ENCODE measurements at places on chromosomes 3 and 15.

DNA sequence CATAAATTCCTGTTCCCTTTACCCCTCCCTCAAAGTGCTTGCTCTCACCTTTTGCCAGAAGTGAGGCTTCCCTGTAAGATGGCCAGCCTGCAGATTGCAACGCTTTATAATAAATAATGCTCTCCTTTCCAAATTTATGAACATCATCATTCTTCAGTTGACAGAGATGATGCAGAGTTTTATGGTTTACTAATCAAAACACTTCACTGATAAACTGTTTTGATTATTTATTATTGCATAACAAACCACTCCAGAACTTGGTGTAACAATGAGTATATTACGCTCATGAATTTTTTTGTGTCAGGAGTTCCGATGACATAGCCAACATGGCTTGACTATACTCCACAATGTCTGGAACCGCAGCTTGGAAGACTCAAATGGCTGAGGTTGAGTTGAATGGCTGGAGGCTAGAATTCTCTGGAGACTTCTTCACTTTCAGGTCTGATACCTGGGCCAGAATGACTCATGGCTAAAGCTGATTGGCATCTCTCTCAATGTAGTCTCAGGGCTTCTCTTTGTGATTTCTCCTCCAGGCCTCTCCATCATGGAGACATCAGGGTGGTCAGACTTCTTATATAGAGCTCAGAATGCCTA lies 27.3 kb upstream of the TGFBR2 start:
- DNase-seq: no peak

DNA sequence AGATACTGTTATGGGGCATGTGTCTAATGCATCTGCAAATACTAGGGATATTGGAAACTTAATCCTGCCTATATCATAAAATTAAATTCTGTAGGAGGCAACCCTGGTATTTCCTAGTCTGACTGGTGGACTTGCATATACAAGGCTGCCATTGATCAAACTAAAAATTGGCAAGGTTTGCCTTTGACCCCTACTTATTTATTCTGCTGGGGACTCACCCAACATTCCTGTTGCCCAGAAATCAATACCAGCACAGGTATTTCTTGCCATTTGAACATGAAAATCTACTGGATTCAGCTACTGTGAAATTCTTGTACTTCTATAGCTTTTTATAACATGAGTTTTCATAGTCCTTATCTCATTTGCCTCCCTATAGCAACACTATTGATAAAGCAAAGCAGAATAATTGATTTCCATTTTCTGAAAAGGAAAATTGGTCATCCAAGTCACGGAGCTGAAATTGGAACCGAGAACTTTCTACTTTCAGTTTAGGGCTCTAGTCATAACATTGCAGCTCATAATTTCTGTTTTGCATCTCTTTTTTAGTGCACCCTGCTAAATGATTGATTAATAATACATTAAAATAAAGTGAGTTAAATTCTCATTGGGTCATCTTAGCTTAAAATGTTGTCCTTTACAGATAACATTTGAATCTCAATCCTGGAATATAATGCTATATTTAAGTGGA lies 365.2 kb downstream of the MFSD1 start:
- DNase-seq: no peak

DNA sequence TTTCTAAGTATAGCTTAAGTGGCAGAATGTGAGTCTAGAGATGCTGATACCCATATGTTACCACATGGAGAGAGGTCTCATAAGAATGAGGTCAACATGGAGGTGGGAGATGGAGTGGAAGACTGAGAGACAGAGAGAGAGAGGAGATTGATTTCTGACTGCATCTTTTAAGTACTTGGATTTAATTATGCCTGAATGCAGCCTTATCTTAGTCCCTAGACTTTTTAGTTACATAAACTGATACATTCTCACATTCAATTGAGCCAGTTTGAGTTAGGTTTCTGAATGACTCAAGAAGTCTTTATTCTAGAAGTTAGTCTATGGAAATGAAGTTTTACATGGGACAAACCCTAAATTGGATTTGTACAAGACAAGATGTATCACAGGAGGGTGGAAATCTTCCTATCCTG lies 58.5 kb upstream of the TNFSF10 start:
- DNase-seq: no peak

GRCh38 chr3:197373096-197373495 lies 74.7 kb upstream of the DLG1 start:
- DNase-seq: no peak

DNA sequence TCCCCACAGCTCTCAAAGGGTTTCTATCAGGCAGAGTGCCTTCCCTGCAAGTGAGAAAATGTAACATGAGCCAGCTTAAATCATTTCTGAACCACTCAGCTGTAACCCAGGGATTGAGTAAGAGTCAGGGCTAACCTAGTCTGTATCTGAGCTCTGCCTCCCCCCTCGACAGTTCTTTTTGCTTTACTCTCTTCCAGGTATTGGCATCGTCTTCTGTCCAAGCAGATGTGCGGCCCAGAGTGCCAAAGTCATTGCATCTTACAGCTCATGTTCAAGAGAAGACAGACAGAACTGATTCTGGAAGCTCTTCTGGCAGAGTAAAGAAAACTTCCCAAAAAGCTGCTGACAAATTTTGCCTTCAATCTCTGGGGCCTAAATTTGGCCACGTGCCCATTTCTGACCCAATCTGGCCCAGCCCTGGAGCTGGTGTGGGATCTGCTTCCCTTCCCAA lies 74.8 kb downstream of the ABHD5 start:
- no peak for DNase-seq

DNA sequence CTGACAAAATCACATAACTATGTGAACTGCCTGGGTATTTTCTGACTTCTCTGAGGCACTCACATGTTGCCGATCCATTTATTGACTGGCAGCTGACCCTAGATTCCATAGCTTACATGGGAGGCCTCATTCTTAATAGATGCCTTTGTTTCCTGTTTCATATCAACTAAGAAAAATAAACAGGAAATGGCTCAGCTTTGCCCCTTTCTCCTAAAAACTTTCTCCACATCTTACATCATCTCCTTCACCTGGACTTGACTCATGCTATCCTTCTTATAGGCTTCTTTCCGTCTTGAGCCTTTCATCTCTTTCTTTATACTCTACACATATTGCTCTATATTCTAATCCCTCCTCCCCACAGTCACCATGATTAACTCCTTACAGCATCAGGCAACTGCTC lies 38.0 kb downstream of the TXNRD3 start:
- DNase-seq: no peak

DNA sequence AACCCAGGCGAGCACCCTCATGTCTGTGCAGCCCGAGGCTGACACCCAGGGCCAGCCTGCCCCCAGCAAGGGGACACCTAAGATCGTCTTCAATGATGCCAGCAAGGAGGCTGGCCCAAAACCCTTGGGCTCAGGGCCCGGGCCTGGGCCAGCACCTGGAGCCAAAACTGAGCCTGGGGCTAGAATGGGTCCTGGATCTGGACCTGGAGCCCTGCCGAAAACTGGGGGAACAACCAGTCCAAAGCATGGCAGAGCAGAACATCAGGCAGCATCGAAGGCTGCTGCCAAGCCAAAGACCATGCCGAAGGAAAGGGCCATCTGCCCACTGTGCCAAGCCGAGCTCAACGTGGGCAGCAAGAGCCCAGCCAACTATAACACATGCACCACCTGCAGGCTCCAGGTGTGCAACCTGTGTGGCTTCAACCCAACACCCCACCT lies 31.4 kb upstream of the APEH start:
- no peak for DNase-seq

- DNase-seq: no peak
Observed at GRCh38 chr3:192062186-192062585, 601.2 kb downstream of the PYDC2 start.

- DNase-seq: no peak
Observed at GRCh38 chr15:59437142-59437816, 707 bp upstream of the FAM81A start.

- DNase-seq: no peak
Observed at GRCh38 chr3:109687626-109688025, 350.3 kb upstream of the DPPA4 start.

- no peak for DNase-seq
Observed at GRCh38 chr3:27239951-27240350, 129.2 kb downstream of the NEK10 start.

DNA sequence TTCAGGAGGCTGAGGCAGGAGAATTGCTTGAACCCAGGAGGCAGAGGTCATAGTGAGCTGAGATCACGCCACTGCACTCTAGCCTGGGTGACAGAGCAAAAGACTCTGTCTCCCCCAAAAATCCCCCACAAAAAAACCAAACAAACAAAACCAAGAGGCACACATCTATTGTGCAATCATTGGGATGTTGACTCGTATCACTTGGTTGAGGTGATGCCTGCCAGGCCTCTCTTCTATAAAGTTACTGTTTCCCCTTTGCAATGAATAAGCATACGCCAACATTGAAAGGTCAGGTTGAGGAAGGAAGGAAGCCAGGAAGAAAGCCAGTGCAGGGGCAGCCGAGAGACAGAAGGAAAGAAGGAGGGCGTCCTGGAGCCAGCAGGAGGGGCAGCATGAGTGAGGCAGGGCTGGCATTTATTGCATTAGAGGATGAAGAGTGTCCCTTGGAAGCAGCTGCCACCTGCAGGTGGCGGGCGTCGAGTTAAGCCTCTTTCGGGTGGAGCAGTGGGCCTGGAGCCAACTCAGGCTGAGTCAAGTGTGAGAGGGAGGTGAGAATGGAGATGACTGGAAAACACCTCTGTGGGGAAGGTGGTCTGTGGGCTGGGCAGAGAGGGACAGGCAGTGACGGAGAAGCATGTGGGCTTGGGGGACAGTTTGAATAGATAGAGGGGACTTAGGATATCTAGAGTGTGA lies 8.3 kb upstream of the CSPG4 start:
- no peak for DNase-seq

DNA sequence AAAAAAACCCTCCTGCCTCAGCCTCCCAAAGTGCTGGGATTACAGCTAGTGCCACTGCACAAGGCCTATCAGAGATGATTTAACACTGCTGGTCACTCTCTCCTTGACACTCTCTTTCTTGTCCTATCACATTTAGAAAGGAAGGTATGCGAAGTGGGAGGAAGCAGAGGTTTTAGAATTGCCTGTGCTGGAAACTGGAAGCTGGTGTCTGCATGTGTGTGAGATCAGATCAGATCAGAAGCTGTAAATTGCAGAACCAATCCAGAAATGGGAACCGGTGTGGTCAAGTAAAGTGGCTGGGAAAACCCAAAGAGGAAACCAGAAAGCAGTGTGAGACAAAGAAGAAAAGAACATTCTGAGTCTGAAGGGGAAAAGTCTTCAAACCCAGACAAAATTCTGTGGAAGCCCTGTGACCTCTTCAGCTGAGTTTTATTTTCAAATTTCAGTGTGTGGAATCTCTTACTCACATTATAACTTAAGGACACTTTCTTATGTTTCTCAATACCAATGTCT lies 2.8 kb downstream of the EFHB start:
- no peak for DNase-seq

GRCh38 chr15:56236197-56236596 lies 7.5 kb downstream of the RFX7 start:
- DNase-seq: no peak

- DNase-seq: no peak
Observed at GRCh38 chr3:52443791-52444687, 864 bp downstream of the SEMA3G start.

GRCh38 chr3:14547693-14548092 lies 7.6 kb upstream of the GRIP2 start:
- no peak for DNase-seq

- no peak for DNase-seq
Observed at GRCh38 chr3:171769461-171769860, 40.8 kb downstream of the PLD1 start.

GRCh38 chr3:34924961-34925360 lies 714.4 kb upstream of the ARPP21 start:
- DNase-seq: no peak

DNA sequence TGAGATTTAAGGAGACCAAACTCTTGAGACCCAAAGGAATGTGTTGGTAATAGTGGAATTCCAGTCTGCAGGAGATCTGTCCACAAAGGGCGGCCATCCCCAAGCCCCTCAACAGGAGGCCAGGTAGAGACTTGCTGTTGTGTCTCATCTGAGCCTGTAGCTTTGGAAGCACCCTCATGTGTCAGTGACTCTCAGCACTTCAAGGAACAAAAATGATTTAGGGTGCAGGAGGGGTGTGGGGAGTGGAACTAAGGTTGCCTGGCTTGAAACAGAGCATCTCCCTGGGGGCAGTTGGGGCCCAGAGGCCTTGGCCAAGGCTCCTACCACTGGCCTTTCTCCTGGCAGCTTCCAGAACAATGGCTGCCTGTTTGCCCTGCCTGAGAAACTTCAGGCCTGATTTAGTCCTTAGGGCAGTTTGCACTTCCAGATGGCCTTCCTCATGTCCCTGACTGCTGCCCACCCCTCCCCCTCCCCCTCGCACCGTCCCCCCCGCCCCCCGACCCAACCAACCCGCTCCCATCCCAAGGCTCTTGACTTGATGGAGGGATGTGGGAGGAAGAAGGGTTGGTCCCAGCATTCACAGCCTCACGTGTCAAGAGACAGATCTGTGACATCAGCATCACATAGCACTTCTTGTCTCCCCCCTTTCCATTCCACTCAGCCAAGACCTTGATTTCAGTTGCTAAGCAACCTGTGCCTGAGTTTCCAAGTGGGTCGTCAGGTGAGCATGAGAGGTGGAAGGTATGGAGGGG lies 77.1 kb downstream of the CORO2B start:
- DNase-seq: no peak

GRCh38 chr3:22115581-22115980 lies 364.6 kb upstream of the ZNF385D start:
- DNase-seq: no peak

- no peak for DNase-seq
Observed at GRCh38 chr3:124998247-124998630, 57.6 kb downstream of the HEG1 start.

DNA sequence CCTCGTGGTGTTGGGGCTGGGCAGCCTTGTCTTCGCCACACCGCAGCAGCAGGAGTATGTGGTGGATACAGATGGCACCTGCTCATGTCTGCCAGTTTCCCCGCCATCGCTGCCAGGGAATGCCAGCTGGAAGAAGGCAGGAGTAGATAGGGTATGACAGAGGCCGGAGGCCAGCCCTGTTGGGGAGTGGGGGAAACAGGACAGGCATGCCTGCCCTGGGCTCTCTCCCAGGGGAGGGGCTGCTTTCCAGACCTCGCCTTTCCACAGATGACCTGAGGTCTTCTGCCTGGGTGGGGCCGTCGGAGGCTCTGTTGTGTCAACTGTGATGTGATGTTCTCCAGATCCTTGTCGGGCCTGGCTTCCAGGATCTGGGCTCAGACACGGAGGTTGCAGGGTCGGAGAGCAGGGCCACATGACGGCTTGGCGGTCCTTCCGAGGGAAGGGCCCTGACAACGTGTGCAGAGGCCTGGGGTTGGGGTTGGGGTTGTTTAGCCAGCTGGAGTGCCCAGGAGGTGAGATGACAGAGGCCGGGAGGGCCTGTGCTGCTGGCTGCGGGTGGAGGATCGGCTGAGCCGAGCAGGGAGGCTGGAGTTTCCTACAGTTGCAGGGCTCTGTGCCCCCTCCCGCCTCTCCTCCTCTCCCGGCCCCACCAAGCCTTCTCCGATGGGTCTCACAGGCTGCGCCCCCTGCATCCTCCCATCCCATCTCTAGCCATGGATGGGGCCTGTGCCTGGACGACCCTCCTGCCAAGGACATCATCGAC lies 102.0 kb downstream of the TBC1D2B start:
- DNase-seq: no peak

GRCh38 chr3:38602576-38603250 lies 46.8 kb downstream of the SCN5A start:
- DNase-seq: no peak

Measured in NCI-H2081 treated with DMSO at 0.1 percent for 48 hours (cell line).